Fibroblast of skin of scalp (primary cell): ENCODE measurements at places on chromosomes 11 and 22.

- DNase-seq, result no peak
Observed at GRCh38 chr22:39150848-39151215, 1.6 kb downstream of the CBX7 start.

DNA sequence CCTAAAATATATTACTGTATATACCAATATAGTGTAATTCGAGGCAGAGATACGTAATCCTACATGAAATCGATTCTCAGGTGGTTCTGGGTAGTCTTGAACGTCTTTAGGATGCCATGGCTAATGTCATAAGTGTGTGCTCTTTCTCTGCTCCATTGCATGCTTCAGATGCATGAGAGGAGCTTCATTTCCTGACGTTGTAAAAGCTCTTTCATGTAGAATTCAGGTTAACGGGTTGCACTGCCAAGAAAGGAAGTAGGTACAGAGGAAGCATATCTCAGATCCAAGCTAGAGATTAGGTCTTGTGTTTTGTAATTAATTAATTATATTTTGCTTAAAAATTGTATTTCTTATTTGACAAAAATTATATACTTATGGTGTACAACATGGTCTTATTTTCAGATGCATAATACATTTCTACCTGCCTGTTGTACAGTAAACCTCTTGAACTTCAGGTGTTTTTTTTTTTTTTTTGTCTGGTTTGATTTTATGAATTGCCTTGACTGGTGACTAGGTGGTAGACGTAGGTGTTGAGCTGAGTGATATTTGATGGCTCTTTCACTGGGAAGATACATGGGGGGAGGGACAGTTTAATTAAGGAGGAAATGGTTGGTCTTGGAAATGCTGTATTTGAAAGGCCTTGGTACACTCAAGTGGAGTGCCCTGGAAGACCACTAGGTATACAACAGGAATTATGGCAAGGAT, 9.3 kb downstream of the NUP50 start:
- no peak for DNase-seq

GRCh38 chr11:19889531-19889930, 176.9 kb downstream of the NAV2 start:
- peak; percentile 93 for DNase-seq

DNA sequence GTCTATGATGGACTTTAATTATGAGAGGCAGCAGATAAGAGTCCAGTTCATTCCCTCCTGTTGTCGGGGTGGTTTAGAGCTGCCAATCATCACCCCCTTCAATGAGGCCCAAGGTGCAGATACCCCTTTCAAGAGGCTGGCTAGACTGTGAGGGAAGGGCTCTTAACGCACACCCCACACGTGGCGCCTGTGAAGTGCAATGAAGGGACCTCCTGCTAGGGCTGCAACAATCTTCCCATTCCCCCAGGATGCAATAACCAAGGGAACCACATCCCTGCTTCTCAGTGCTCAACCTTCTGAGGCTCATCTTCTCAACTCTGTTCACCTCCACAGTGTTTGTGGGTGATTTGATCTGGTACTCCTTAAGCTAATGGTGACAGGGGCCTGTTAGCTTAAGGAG, 19.0 kb downstream of the TENM4 start:
- no peak for DNase-seq

- peak; percentile 54 for DNase-seq
Observed at GRCh38 chr22:30056015-30056414, 24.2 kb upstream of the HORMAD2 start.

DNA sequence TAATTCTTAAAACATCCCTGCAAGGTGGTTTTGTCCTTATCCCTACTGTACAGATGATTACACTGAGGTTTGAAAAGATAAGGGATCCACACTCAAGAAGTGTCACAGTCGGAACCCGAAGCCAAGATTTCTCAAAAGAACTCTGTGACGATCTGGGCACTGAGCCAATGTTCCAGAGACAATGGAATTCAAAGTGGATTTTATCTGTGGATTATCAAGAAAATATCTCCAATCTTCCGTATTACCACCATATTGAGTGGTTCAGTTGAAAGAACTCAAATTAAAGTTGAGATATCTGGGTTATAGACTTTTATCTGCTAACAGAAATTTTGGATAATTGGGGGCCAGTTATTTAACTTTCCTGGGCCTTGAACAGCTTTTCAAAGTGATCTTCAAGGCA, 100.0 kb upstream of the GRAMD1B start:
- DNase-seq, result no peak

- DNase-seq, result no peak
Observed at GRCh38 chr11:289398-289711, 429 bp downstream of the PGGHG start.

DNA sequence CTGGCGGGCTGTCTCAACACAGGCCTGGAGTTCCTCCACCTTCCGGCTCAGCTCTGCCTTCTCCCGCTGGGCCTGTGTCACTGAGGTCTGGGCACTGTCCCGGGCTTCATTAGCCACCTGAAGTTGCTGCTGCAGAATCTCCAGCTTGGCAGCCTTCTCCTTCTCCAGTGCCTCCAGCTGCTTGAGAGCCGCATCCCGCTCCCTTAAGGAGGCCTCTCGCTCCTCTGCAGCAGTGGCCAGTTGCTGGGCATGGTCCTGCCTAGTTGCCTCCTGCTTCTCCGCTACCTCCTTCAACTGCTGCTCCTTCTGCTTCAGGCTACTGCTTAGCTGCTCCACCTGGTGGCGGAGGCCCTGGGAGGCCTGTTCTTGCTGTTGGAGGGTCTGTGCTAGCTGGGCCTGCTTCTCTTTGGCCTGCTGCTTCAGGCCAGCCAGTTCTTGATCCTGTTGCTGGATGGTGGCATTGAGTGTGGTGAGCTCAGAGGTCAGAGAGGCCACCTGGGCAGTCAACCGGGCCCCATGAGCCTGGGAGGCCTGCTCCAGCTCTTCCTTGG, 16.9 kb downstream of the IL18BP start:
- DNase-seq, result peak; percentile 25
